Dermis microvascular lymphatic vessel endothelial cell (primary cell): ENCODE measurements at places on chromosomes 1 and 21. TPM values are rescaled to one million over a fixed set of nuclear protein-coding genes. Genes with fewer than 3 reads are reported as not detected.

Gene KIAA0040
- total RNA-seq = 9.2 and 10.0 TPM in 2 replicates

Gene KCNJ10
- total RNA-seq = not detected in 2 replicates

DNA sequence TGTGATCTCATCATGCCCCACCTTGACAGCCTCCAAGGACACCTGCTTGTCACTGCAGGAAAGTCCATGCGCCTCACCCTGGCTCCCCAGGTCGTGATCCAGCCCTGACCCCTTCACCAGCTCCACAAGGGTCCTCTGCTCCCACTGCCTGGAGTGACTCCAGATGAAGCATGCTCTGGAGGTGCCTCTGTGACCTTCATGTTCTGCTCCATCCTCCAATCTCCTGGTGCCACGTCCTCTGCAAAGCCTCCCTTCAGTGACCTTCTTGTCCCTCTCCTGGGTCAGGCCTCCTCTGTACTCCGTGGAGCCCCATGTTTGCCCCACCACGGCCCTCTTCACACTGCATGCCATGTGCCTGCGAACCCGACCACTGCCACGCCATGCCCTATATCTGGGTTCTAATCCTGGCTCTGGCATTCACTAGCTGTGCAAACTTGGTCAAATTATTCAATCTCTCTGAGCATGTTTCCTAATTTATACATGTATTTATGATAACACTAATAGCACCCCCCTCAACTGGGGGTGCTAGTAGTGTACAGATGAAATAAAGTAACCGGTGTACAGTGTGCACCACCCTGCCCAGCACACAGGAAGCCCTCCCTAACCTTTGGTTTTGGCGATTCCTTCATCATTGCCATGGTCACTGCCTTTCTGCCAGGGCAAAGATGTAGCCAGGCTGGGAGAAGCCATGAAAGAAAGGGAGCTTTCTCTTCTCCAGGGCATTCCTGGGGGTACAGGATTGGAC lies 77.4 kb downstream of the STUM start:
- DNase-seq = no peak

DNA sequence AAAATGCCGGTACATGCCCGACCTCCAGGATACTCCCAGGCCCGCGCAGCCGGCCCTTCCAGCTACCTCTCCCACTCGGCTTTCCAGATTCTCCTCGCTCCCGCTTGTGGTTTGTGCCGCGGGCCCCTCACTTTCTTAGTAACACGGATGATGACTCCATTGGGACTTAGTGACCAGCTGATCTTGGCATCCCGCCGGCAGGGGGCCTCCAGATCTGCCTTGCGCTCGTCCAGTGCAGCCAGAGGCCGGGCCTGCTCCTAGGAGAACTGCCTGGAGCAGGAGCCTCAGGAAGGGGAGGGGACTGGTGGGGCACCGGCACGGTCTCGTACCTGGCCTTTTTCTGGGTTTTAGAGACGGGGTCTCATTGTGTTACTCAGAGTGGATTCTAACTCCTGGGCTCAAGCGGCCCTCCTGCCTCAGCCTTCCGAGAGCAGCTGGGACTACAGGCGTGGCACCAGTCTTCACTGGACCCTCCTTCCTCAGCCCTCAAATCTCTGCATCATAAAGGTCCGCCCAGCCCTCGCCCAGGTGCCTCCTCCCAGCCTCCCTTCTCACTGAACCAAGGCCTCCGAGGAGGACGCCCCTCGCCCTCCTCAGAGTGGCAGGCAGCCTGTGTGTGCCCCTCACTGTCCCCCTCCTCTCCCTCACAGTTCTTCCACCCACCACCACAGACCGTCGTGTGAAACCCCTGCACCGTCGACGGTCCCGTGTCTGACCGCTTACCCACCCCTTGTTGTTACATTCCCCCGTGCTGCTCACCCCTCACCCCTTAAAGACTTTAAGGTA lies 78.6 kb downstream of the SLC25A24 start:
- no peak for DNase-seq

GRCh38 chr1:17355898-17356297 lies 16.1 kb upstream of the PADI6 start:
- DNase-seq = no peak
